ENCODE measurements at places on chromosomes 6 and 20. TPM values are rescaled to one million over a fixed set of nuclear protein-coding genes. Genes with fewer than 3 reads are reported as not detected.

PMEPA1 gene
- total RNA-seq: not detected

DNA sequence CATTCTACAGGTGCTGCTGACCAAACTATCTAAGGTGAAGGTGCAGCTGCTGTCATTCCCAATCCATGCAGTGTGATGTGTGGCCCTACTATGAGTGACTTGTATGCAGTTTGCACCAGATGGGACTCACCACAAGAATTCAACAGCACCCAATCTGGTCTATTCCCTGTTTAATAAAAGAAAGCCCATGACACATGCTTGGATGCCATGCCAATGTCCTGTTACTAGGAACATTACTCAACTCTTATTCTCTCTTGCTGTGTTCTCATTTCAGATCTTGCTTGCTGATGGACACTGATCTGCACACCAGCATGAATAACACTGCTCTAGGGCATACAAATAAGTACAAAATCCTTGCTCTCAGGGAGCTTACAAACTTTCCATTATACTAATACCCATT lies 221.6 kb upstream of the CDYL start:
- no peak for DNase-seq

GRCh38 chr6:45835721-45836437 lies 179.8 kb downstream of the CLIC5 start:
- no peak for DNase-seq

DNA sequence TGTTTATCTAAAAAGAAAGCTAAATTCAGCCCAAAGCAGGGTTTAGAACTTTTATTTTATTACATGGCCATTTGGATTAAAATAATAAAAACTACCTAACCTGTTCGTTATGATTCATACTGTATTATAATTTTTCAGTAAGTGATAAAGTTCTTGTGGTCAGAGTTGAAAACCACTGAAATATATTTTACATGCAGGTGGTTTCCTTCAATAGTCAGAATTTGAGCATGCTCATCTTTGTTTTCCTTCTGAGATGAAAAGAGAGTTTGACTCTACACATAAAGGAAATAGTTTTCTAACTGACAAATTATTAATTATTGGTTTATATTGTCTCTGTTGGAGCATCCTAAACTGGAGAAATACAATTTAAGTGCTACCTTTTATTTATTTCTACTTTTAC lies 114.0 kb upstream of the FKBP1C start:
- DNase-seq: no peak

DNA sequence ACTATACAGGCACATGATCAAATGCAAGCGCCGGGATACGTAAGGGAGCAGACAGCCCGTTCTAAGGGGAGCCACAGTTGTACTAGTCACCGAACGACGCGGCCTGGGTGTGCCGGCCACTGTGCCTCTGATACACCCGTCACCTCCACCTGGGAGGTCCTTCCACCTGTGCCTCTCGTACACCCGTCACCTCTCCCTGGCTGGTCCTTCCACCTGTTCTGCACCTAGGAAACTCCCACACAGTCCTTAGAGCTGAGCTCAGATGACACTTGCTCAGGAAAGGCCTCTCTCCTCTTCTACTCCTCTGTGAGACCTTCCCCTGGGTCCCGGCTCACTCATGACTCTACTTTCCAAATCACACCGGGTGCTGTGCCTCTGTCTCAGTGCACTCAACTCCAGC lies 245.0 kb downstream of the TTLL2 start:
- no peak for DNase-seq

DNA sequence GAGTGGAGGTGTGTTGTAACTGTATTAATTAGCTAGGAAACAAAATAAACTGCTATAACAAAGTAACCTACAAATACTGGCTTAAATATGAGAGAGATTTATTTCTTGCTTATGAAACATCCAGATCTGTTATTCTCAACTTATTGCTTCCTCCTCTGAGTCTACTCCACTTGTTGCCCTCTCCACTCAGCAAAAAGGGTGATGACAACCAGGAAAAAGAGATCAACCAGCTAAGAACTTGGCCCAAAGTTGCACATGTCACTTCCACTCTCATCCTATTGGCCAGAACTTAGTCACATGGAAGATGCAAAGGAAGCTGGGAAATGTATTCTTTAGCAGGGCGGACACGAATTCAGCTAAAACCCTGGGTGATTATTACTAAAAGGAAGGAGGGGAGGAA lies 5.2 kb upstream of the TP53RK start:
- no peak for DNase-seq

- no peak for DNase-seq
Observed at GRCh38 chr20:13684566-13685222, 46.0 kb upstream of the TASP1 start.

GRCh38 chr6:31002471-31002870 lies 7.8 kb upstream of the MUC22 start:
- DNase-seq: no peak

MAN1A1 gene
- 34.2 TPM for total RNA-seq

DNA sequence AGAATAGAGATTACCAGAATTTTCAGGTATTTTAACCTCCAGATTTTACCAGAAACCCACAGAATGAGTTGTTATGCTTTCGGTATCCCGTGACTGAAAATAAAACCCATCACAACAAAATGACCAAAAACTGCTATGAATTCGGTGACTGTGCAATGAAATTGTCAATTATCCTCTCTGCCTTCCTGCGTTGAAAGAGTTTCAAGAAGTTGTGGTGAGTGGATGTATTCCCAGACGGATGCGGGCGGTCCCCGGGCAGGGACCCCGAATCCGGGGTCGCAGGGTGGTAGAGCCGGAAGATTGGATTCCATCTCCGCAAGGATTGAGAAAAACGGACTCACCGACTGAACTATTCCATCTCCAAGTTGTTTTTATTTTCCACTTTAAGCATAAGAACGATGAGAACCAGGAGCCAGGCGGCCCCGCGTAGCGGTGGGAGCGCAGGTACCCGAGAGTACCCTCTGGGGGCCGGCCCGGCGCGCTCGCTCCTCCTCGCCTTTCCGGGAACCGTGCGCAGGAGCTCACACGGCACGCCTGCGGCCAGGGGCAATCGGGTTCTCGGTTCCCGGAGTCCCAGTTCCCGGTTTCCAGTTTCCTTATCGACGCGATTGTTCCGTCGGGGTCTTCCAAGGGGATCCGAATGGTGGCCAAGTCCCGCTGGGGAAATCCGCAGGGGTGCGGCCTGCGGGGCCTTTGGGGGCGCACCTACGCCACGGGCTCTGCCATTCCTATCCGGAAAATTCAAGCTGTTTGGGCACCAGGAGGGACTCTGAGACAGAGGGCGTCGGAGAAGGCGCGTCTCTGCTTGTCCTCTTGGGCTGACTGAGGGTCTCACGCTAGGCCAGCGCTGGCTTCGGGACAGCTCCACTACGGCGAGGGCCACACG lies 104.9 kb upstream of the PRDM1 start:
- no peak for DNase-seq

SGK2 gene
- 0.57 TPM for total RNA-seq

DNAJC5 gene
- 89.1 TPM for total RNA-seq

DNA sequence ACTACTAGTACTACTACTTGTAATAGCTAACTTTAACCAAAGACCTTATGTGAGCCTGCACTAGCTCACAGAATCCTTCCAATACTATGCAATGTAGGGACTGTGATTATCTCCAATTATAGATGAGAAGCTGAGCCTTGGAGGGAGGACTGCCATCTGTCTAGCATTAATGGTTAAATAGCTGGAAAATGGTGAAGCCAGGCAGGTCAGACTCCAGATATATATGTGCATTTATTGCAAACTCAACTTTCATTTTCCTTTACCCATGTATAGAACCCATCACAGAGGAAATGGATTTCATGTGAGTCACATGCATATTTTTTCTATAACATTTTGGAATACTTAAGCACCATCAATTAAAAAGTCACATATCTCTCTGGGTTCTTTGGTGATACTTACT lies 229.9 kb downstream of the BCAS1 start:
- DNase-seq: no peak

DNA sequence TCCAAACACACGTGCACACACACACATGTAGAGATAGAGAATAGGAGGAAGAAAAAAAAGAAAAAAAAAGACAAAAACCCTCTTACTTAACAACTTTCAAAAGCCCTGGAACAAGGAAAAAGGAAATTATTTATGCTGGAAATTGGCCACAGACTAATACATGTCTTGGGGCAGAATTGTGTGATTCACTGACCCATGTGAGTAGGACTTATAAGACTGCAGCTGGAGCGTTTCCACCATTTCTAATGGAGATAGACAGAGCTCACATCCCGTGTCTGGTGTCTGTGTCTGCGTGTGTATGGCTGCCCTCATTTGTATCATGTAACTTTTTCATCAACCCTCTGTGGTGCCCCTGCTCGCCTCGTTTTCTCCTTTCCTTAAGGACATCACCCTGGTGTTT lies 99.8 kb upstream of the PDE10A start:
- DNase-seq: no peak
